CD4-positive, alpha-beta memory T cell (primary cell): ENCODE measurements at places on chromosomes 12 and 14.
A peak's percentile ranks its signal among the peaks of the same experiment; 100 is the strongest.

DNA sequence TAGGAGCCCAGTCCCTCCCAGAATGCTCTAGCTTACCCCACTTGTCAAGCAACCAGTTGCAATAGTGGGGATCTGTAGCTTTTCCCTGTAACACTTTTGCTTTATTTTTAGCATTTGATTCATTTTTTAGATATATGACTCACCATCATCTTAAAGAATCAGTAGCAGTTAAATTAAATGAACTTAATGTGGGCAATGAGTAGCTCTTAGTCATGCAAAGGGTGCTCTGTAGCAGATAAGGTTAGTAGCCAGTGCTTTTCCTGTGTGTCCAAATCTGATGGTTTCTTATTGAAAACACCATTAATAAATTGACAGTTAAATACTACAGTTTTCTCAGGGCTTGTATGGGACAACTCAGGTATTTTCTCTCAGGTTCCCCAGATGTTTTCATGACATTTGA is 311.8 kb downstream of the RERGL start:
- DNase-seq = no peak

DNA sequence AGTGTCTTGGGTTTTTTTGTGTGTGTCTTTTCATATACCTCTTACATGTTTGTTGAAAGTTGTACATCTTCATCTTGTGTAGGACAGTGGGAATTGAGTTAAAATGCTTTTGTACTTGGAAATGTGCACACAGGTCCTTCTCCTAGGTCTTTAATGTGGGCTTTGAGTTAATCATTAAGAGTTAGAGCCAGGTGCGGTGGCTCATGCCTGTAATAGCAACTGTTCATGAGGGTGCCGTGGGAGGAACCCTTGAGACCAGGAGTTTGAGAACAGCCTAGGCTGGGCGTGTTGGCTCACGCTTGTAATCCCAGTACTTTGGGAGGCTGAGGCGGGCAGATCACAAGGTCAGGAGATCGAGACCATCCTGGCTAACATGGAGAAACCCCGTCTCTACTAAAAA is 13.9 kb downstream of the CLECL1 start:
- DNase-seq = no peak

GRCh38 chr12:31034372-31034771 is 39.3 kb upstream of the DDX11 start:
- no peak for DNase-seq

- peak; percentile 28 for DNase-seq
Observed at GRCh38 chr12:109385339-109386058, 37.8 kb downstream of the MYO1H start.

GRCh38 chr12:82473111-82473754 is 114.9 kb downstream of the METTL25 start:
- DNase-seq = no peak

DNA sequence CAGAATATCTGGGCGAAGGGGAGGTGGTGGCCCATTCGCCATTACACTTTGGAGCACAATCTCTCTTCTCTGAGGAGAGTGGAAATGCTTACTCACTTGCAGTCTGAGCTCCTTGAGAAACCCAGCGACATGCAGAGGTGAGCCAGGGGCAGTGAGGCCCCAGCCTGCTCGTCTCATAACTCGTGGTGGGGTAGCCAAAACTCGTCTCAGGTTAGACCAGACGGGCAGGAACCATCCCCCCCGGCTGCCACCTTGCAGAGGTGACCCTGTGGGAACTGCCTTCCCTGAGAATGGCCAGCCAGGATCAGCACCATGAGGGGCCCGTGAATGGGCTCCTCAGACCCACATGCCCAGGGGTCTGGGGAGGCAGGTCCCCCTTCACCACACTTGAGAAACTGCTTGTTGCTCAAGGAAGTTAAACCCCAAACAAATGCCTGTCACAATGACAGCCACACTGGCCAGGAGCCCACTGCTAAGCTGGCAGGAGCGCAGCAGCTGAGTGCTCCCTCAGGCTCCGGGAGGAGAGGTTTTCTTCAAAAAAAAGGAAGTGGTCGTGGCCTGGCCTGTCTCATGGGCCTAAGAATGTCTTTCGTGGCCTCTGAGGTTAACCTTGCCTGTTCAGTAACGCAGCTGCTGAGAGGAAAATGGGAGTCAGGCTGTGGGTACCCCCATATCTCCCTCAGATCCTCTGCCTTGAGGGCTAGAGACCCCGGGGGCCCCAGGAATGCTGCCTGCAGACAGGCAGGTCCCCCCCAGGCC is 9.2 kb upstream of the ALDH2 start:
- no peak for DNase-seq

DNA sequence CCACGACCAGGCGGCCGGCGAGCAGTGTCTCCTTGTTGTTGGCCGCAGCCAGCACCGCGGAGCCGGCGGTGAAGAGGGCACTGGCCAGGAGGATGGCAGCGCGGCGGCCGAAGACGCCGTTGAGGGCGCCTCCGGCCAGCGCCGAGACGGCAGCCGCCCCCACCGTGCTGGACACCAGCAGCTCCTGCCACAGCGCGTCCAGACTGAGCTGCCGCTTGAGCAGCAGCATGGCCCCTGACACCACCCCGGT is 691 bp downstream of the SLC2A13 start:
- DNase-seq = no peak

- DNase-seq = no peak
Observed at GRCh38 chr14:90739318-90740068, 76.7 kb downstream of the TTC7B start.

DNA sequence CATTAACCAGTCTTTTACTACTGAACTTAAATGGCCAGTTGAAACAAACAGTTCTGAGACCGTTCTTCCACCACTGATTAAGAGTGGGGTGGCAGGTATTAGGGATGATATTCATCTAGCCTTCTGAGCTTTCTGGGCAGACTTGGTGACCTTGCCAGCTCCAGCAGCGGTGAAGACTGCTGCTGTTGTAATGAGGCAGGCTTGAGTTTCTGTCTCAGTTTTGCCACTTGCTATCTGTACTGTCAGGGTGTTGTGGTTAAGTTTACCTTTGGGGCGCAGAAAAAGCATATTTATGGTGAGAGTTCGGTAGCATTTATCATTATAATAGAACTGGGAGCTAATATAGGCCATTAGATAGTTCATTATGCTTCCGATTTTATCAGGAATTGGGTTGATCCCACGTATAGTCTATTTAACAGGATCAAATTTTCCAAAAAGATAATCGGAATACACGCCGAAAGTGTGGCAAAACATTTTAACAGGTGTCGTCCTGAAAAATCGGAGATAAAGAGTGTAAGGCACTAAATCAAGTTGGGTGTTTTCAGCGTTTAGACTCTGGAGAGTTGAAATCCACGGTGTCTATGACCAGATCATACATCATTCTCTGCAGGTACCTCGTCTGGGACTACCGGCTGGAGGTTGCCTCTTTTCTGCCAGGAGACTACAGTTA is 688 bp upstream of the NECAP1 start:
- peak; percentile 23 for DNase-seq

DNA sequence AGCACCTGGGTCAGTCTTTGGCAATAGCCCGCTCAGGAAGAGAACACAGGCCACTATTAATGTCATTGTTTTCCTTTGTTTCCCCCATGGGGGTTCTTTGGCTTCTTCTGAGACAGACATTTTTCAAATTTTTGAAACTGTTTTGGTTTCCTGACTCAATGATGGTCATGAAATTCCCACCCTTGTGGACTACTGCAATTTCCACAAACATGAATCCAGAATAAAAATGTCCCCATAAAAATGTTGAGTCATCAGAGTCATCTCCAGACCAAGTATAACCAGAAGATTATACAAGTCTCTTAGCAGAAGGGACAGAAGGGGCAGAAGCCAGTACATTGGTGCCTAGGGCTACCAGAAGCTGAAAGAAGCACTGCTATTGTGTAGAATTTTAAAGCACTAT is 29.1 kb downstream of the SLCO1A2 start:
- no peak for DNase-seq

GRCh38 chr12:93317227-93317626 is 60.5 kb upstream of the NUDT4 start:
- no peak for DNase-seq

DNA sequence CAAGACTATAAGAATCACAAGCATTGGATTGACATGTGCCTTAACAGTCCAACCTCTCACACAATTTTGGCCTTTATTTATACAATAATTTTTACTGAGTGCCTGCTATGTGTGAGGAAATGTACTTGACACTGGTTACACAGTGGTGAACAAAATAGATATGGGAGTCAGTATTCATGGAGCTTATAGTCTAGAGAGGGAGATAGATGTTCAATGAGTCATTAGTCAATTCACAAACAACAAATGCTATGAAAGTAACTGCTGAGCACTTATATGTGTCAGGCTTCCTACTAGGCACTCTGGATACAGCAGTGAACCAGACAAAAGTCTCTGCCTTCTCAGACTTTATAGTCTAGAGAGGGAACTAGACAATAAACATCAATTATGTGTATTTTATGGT is 3.7 kb downstream of the CFAP54 start:
- DNase-seq = no peak

GRCh38 chr14:60184146-60184904 is 19.1 kb upstream of the DHRS7 start:
- DNase-seq = peak; percentile 74

DNA sequence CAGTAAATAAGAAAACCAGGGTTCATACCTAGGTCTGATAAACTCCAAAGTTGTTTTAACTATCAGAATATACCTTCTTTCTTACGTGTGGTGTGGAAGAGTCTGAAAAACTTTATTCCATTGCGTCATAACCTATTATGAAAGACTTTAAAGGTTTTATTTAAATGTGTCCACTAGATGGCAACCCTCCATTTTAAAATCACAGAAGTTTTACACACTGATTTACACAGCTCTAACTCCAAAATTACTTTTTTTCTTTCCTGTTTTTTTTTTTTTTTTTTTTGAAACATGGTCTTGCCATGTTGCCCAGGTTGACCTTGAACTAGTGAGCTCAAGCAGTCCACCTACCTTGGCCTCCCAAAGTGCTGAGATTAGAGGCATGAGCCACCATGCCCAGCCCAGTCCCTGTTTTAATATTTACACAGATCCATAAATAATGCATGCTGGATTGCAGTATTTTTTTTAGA is 17.3 kb upstream of the TMPRSS12 start:
- DNase-seq = peak; percentile 62

DNA sequence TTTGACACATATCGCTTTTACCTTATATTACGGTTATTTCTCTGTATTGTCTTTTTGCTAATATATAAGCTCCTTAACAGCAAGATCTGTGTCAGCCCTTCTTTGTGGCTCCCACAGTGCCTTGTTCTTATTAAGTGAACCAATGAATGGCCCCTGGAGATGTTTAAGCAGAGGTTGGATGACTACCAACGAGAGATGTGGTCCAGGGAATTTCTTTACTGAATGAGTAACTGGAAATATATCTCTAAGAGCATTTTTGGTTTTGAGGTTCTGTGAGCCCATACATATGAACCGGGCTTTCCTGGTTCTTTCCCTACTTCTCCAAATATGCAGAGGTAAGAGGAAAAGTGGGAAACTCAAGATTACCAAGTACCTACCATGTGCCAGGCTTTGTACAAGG is 23.5 kb downstream of the CALCOCO1 start:
- DNase-seq = no peak

DNA sequence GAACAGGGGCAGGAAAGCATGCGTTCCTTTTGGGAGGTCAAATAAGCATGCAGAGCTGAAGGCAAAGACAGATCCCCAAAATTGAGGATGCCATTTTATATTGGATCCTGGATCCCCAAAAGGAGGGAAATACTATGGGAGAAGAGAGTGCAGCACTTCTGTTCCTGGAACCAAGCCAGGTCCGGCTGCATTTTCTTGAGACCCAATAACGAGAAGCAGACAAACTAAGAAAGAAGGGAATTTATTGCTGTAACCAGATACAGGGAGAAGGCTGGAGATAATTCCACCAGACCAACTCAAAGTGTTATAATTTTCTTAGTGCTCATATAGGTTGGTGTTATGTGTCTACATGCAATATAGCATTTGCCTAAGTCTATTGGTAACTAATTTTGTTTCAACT is 60.8 kb downstream of the PDE6H start:
- no peak for DNase-seq
